DMS153 (cell line): ENCODE measurements at places on chromosomes 11 and 22.

GRCh38 chr11:66411323-66411722 lies 9.5 kb upstream of the NPAS4 start:
- DNase-seq: no peak

- DNase-seq: no peak
Observed at GRCh38 chr11:29511394-29511793, 505.4 kb downstream of the KCNA4 start.

DNA sequence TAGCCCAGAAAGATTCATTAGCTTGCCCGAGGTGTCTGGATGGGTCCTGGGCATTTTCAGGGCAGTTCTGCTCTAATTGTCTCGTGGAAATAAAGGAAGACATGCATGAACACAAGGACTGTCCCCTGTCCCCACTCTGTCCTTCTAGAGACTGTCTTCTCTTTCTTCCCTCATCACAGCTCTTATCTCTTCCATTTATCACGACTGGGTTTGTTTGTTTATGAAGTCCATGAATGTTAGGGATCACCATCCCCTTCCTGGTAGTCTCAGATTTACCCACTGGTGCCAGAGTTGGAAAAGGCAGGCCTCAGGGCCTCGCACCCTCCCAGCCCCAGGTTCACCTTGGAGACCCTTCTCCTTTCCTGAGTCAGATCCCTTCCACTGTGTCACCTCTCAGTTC lies 134.8 kb downstream of the PARVA start:
- no peak for DNase-seq

DNA sequence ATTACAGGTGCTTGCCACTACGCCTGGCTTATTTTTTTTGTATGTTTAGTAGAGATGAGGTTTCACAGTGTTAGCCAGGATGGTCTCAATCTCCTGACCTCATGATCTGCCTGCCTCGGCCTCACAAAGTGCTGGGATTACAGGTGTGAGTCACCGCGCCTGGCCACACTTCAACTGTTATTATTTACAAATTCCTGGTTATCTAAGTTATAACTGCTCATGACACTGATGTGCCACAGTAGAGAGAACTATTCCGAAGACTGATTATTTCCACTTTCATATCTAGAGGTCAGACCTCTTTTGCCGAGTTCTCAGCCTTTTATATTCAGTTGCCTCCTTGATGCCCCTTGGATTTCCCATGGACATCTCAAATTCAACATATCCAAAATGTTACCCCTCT lies 3.9 kb upstream of the NUP160 start:
- no peak for DNase-seq

DNA sequence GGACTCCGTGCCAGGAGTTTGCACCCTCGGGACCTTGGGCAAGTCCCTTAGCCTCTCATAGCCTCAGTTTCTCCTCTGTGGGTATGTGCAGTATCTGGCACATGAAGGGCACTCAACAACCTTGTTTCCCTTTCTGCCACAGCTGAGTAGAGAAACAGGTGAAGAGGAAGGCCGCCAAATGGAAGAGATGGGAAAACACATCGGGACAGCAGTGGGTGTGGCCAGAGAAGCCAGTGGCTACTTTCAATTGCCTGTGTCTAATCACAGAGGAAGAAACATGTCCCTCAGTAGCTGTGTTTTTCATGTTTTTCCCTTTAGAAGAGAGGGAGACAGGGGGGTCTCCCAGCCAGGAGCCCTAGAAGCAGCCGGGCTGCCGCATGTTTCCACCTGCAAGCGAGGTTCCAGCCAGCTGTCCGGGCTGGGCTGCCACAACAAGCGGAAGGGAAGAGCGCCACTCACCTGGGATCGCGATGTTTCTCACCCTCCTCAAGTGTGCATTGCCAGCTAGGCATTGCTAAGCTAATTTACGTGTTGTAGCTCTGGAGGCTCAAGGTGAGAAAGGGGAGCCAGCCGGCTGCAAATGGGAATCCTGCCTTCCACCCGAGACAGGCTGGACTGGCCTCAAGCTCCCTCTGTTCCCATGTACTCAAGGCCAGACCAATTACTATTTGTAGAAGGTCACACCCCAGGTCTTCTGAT lies 16.7 kb downstream of the ASPHD2 start:
- DNase-seq: peak; percentile 40

DNA sequence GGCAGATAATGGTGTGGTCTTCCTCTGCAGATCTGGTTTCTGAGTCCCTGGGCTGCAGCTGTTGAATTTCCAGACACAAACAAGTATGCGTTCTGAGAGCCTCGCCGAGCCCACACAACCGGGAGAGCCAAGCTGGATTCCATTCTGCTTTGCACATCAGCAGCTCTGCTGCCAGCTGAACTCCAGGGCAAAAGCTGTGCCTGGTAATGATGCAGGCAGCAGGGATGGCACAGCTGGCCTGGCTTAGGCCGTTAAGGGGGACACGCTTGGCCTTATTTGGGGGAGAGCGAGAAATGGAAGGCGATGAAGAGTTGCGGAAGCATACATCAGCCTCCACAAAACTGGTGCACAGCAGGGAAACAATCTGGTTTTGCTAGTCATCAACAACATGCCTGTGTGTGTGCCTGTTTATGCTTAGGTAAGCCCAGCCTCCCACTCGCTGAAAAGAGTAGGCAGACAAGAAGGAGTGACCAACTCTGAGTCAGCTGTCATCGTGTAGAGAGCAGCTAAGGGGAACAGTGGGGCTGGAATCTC lies 25.1 kb downstream of the ADAMTS8 start:
- no peak for DNase-seq

DNA sequence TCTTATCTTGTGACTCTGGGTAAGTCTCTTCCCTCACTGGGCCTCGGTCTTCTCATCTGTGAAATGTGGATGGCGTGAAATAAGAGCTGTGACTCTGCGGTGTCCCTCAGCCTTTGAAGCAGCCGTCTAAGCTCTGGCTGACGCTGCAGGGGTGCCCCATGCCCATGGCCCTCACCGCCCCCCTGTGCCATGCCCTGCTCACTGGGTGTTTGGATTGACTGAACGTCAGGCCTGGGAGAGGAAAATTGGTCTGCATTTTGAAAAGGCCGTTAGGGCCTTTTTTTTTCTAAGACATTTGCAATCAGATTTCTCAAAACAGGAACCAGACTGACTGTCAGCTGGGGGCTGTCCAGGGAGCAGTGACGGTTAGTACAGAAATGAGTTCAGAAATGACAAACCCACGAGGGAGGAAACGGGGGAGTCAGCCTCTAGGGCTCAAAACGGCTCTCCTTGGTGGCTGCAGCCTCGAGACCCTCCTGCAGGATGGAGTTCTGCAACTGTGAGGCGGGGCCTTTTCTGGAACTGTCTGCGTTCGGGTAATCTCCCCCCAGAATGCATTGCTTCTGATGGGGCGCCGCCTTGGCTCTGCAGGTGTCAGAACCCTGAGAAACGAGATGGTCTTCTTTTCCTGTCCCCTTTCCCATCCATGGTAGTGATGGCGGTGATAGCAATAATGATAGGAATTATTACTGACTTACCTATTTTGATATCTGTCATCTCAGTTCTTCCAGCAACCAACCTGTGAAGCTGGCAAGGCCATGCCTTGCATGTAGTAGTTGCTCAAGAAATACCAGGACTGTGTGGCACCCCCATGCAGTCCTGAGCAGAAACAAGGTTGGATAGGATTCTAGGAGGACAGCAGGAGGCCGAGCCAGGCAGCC lies 2.0 kb downstream of the GRK2 start:
- DNase-seq: no peak

DNA sequence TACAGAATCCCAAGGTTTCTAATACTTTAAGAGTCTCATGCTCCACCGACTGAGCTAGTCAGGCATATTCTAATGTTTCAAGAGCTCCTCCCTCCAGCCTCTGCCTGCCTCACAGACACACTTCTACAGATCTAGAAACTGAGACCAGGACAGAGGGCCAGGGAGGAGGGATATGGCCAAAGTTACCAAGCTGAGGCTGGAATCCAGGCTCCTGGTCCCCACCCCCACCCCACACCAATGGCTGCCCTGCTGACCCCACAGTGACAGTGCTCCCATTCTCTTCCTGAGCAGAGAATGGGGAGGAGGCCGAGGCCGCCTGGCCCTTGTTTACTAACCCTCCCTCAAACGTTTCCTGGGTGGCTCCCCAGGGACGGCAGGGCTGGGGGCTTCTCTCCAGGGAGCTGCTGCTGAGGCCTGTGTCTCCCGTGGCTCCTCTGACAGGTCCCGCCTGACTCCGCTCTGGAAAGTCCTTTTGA lies 2.2 kb downstream of the PLEKHB1 start:
- DNase-seq: no peak

DNA sequence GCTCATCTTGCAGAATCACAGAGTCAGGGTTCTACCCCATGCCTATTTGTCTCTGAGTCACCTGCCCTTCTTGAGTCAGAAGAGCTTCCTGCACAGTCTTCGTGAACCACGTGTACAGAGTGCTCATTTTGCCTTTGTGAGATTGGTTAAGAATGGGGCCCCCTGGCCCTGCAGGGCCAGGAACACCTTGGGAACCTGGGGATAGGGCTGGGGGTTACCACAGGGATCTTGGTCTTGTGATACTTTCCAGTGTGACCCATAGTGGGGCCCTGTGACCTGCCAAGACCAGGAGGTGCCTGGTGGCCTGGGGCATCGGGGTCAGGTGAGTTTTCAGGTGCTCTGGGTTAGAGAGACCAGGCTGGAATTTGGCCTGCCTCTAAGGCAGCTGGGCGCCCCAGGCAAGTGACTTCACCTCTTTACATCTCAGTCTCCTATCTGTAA lies 9.4 kb downstream of the TMPRSS13 start:
- DNase-seq: no peak

DNA sequence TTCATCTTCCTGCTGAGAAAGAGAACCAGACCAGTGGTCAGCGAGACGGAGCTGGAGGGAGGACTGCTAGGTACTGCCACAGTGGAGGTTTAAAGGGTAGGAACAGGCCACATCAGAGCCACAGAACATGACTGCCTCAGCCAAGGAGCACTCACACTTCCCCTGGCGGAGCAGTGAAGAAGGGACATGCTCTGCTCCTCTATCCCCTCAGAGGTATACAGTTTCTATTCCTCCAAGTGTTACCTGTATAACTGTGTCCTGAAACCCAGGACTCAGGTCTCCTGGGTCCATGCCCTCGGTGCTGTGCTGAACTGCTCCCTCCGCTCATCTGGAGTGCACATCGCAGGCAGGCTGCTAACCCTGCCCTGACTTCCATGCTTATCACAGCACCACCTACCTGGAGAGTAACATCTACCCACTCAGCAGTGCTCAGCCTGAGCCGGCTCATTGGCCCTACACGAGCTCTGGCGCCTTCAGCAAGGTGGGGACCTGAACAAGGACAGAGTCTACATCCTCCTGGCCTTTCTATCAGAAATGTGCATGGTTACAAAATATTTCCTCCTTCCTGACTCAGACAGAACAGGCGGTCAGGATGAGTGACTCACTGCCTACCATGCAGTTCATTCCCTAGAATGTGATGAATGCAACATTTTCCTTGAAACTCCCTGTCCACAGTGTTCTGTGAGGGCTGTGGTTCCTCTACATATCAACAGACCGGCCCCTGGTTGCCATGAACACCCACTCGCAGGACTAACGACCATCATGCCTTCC lies 52.9 kb downstream of the C11orf58 start:
- no peak for DNase-seq

GRCh38 chr11:45043755-45044475 lies 93.2 kb upstream of the TP53I11 start:
- DNase-seq: no peak

GRCh38 chr22:48644108-48644507 lies 1183.6 kb downstream of the BRD1 start:
- DNase-seq: no peak

- DNase-seq: no peak
Observed at GRCh38 chr11:44949160-44950030, 1.3 kb downstream of the TP53I11 start.

- DNase-seq: peak; percentile 27
Observed at GRCh38 chr22:25202290-25202921, 2.7 kb downstream of the CRYBB3 start.

DNA sequence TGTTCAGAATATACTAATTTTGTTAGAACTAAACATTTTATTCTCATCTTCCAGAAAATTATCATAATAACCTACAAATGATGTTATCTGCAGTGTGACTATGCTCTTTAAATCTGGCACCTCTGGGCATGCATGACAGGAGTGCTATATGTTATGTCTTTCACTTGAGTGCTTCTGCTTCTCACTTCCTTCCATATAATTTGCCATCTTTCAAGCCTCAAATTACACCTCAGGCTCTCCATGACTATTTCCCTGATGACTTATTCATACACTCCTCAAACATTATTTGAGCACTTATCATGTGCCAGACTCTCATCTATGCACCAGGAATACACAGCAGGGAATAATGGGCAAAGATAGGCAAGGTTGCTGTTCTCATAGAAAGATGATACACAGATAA lies 219.3 kb upstream of the POU2AF2 start:
- DNase-seq: no peak
